T-helper 2 cell treated with Interferon-gamma antibody and Interleukin-4, amounts not matched to agents 5 μg/mL and 100 μg/mL, for 36 hours (primary cell): ENCODE measurements at places on chromosomes 2 and 18.
A peak's percentile ranks its signal among the peaks of the same experiment; 100 is the strongest.

GRCh38 chr2:120313695-120314615, 32.0 kb upstream of the INHBB start:
- no peaks in the 10 kb centered on the region for H3K27me3 ChIP-seq
- H3K4me1 ChIP-seq = peaks cover 35% of the 10 kb centered on the region
- H3K4me3 ChIP-seq = peak overlapping the region; percentile 78
- DNase-seq = no peak
- peaks cover 2% of the 10 kb centered on the region for H3K36me3 ChIP-seq
- H3K27ac ChIP-seq = peak overlapping the region; percentile 73

GRCh38 chr2:22290909-22291473, 1094.0 kb upstream of the KLHL29 start:
- H3K27ac ChIP-seq = no peak overlapping the region
- DNase-seq = no peak
- H3K4me3 ChIP-seq = no peak overlapping the region

- H3K27me3 ChIP-seq = no peaks in the 10 kb centered on the region
- peaks cover 4% of the 10 kb centered on the region for H3K36me3 ChIP-seq
- DNase-seq = no peak
- H3K27ac ChIP-seq = no peak overlapping the region
- H3K4me1 ChIP-seq = peaks cover 8% of the 10 kb centered on the region
Measured at GRCh38 chr2:202555356-202555755, 79.4 kb upstream of the FAM117B start.

GRCh38 chr2:191302459-191303139, 57.4 kb downstream of the MYO1B start:
- H3K27me3 ChIP-seq = no peaks in the 10 kb centered on the region
- no peak overlapping the region for H3K4me3 ChIP-seq
- no peak overlapping the region for H3K27ac ChIP-seq
- H3K36me3 ChIP-seq = no peaks in the 10 kb centered on the region
- DNase-seq = no peak

GRCh38 chr2:151770995-151771394, 36.7 kb upstream of the NEB start:
- no peak overlapping the region for H3K4me3 ChIP-seq
- H3K27ac ChIP-seq = no peak overlapping the region
- peaks cover 8% of the 10 kb centered on the region for H3K4me1 ChIP-seq
- H3K36me3 ChIP-seq = peaks cover 5% of the 10 kb centered on the region
- no peak for DNase-seq

GRCh38 chr18:78309924-78310323, 669.7 kb upstream of the SALL3 start:
- H3K27me3 ChIP-seq = no peaks in the 10 kb centered on the region
- H3K4me3 ChIP-seq = no peak overlapping the region
- DNase-seq = no peak
- H3K27ac ChIP-seq = no peak overlapping the region
- H3K4me1 ChIP-seq = no peaks in the 10 kb centered on the region
- H3K36me3 ChIP-seq = no peaks in the 10 kb centered on the region

- no peaks in the 10 kb centered on the region for H3K36me3 ChIP-seq
- no peaks in the 10 kb centered on the region for H3K27me3 ChIP-seq
- DNase-seq = no peak
- H3K4me1 ChIP-seq = no peaks in the 10 kb centered on the region
- H3K4me3 ChIP-seq = no peak overlapping the region
- no peak overlapping the region for H3K27ac ChIP-seq
Measured at GRCh38 chr2:232892221-232892620, 22.2 kb downstream of the SNORC start.

GRCh38 chr2:15260196-15260595, 300.9 kb downstream of the NBAS start:
- H3K36me3 ChIP-seq = peaks cover 8% of the 10 kb centered on the region
- no peak for DNase-seq
- H3K27me3 ChIP-seq = no peaks in the 10 kb centered on the region
- no peak overlapping the region for H3K4me3 ChIP-seq
- no peak overlapping the region for H3K27ac ChIP-seq
- no peaks in the 10 kb centered on the region for H3K4me1 ChIP-seq

GRCh38 chr2:189297446-189297845, 117.9 kb upstream of the COL5A2 start:
- H3K27ac ChIP-seq = no peak overlapping the region
- no peaks in the 10 kb centered on the region for H3K27me3 ChIP-seq
- peaks cover 39% of the 10 kb centered on the region for H3K4me1 ChIP-seq

- DNase-seq = no peak
- H3K4me1 ChIP-seq = no peaks in the 10 kb centered on the region
- no peaks in the 10 kb centered on the region for H3K36me3 ChIP-seq
Measured at GRCh38 chr2:164696634-164697033, 75.4 kb upstream of the GRB14 start.

GRCh38 chr18:36189486-36189885, 2.2 kb downstream of the MOCOS start:
- H3K4me1 ChIP-seq = no peaks in the 10 kb centered on the region
- H3K4me3 ChIP-seq = no peak overlapping the region
- H3K27ac ChIP-seq = no peak overlapping the region
- peaks cover 28% of the 10 kb centered on the region for H3K27me3 ChIP-seq

GRCh38 chr2:157413326-157414035, 30.4 kb downstream of the CYTIP start:
- H3K27me3 ChIP-seq = no peaks in the 10 kb centered on the region
- peak; percentile 63 for DNase-seq

GRCh38 chr2:232689152-232689910, 7.8 kb upstream of the GIGYF2 start:
- no peak overlapping the region for H3K4me3 ChIP-seq
- H3K27me3 ChIP-seq = no peaks in the 10 kb centered on the region
- no peak for DNase-seq
- no peak overlapping the region for H3K27ac ChIP-seq
- no peaks in the 10 kb centered on the region for H3K4me1 ChIP-seq

- H3K4me1 ChIP-seq = no peaks in the 10 kb centered on the region
- H3K27me3 ChIP-seq = peaks cover 9% of the 10 kb centered on the region
- H3K4me3 ChIP-seq = no peak overlapping the region
- DNase-seq = no peak
Measured at GRCh38 chr2:46893269-46893939, 22.2 kb downstream of the MCFD2 start.

GRCh38 chr2:226847090-226847489, 11.2 kb downstream of the RHBDD1 start:
- H3K4me1 ChIP-seq = peaks cover 16% of the 10 kb centered on the region
- H3K27me3 ChIP-seq = no peaks in the 10 kb centered on the region
- H3K27ac ChIP-seq = no peak overlapping the region
- no peak overlapping the region for H3K4me3 ChIP-seq
- DNase-seq = no peak

DNA sequence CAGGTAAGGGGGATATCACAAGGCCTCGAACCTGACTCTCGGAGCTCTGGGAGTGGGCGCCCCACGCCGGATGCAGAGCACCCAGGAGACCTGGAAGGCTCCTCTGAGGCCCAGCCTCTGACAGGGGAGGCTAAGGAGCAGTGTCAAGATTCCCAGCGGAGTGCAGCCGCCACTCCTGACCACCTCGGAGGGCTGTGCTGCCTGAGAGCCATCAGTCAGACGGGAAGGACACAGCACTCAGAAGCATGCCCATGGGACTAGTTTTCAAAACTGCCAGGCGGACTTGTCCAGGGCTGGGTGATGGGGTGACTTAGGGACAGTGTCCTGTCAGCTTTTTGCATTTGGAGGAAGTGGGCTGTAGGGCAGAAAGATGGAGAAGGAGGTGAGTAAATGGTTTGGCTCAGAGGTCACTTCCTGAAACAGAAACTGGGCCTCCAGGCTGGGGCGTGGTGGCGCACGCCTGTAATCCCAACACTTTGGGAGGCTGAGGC, 34.6 kb upstream of the B3GNT7 start:
- no peaks in the 10 kb centered on the region for H3K27me3 ChIP-seq
- H3K4me3 ChIP-seq = no peak overlapping the region
- H3K27ac ChIP-seq = no peak overlapping the region
- no peaks in the 10 kb centered on the region for H3K36me3 ChIP-seq

- no peaks in the 10 kb centered on the region for H3K27me3 ChIP-seq
- DNase-seq = no peak
- H3K4me1 ChIP-seq = no peaks in the 10 kb centered on the region
- H3K36me3 ChIP-seq = no peaks in the 10 kb centered on the region
- no peak overlapping the region for H3K4me3 ChIP-seq
Measured at GRCh38 chr18:67771271-67771670, 254.8 kb upstream of the DSEL start.

DNA sequence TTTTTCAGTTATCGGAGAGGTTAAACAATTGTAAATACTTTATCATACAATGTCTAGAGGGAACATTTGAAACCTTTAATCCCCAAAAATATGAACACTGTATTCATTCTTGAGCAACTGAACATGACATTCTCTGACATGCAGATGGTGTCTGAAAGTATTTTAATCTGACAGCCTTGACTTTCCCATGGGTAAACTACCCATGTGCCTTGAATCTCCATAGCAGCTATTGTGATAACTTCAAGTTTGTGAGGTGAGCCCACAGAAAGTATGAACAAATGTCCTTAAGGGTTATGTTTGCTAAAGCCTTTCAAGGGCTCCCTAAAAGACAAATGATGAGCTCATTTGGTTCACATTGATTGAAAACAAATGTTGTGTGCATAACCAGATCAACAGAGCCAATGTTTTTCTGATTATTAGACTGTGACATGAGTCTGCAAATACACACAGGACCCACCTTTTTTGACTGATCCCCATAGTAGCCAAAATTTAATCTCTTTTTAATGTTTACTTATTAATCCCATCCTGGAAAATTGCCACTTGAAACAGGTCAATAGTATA, 1326.0 kb downstream of the LRP1B start:
- no peaks in the 10 kb centered on the region for H3K27me3 ChIP-seq
- H3K27ac ChIP-seq = no peak overlapping the region
- no peaks in the 10 kb centered on the region for H3K4me1 ChIP-seq

DNA sequence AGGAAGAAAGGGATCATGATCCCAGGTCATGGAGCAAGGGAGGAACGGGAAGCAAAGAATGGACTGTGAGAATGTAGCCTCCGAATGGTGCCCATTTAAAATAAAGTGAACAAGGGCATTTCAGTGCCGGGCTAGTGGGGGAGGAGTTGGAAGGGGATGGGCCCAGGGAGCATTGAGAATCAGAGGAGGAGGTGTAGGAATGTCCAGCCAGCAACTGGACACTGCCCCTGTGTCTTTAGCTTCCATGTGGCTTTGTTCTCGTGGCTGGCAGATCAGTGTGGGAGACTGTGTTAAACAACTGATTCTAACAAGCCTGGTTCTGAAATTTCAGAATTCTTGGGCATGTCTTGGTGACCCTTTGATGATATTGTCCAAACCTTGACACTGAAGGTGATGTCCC, 1.4 kb upstream of the RNF103 start:
- peak overlapping the region; percentile 7 for H3K27ac ChIP-seq
- no peak overlapping the region for H3K4me3 ChIP-seq
- peaks cover 3% of the 10 kb centered on the region for H3K36me3 ChIP-seq
- DNase-seq = no peak
- peaks cover 28% of the 10 kb centered on the region for H3K27me3 ChIP-seq

DNA sequence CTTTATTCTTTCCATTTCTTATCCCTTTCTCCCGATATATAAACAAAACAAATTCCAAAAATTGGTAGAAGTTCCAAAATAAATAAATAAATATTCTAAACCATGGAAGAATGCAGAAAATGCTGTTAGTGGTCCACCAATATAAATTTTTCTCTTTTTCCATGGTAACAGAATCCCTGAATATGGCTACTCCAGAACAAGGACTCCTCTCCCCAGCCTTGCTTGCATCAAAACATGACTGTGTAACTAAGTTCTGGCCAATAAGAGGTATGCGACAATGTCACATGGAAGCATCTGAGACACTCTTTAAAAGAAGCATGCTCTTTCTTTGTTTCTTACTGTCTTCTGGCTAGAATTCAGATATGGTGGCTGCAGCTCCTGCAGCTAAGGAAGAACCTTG, 325.1 kb upstream of the TANK start:
- H3K27me3 ChIP-seq = no peaks in the 10 kb centered on the region
- H3K27ac ChIP-seq = no peak overlapping the region
- DNase-seq = no peak
- H3K4me1 ChIP-seq = no peaks in the 10 kb centered on the region

DNA sequence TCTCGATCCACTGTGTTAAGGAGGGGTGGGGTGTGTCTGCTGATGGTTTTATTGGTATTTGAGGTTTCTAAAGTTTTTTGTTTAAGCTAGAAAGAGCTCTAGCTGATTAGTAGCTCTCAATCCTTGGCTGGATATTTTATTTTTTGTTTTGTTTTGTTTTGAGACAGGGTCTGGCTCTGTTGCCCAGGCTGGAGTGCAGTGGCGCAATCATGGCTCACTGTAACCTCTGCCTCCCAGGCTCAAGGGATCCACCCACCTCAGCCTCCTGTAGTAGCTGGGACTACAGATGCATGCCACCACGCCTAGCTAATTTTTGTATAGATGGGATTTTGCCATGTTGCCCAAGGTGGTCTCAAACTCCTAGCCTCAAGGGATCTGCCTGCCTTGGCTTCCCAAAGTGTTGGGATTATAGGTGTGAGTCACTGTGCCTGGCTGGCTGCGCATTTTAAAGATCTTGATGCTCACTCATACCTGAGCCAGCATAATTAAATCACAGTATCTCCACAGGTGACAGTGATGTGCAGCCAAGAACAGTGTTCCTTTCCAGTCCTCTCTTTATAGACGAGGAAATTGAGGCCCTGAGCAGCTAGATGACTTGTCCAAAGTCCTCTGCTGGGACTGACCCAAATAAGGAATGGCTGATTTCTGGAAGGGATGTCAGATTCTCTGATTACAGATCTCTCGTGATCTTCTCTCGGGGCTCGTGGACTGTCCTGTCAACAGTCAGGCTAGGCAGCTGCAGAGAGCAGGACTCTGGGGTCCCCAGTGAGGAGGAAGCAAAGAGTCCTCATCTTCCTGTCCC, 44.5 kb downstream of the SPTBN1 start:
- no peak overlapping the region for H3K27ac ChIP-seq
- H3K4me3 ChIP-seq = no peak overlapping the region
- no peak for DNase-seq
- H3K4me1 ChIP-seq = no peaks in the 10 kb centered on the region
- H3K27me3 ChIP-seq = peaks cover 21% of the 10 kb centered on the region

- no peak for DNase-seq
- no peak overlapping the region for H3K4me3 ChIP-seq
- no peak overlapping the region for H3K27ac ChIP-seq
- H3K36me3 ChIP-seq = peaks cover 34% of the 10 kb centered on the region
- peaks cover 38% of the 10 kb centered on the region for H3K4me1 ChIP-seq
- H3K27me3 ChIP-seq = no peaks in the 10 kb centered on the region
Measured at GRCh38 chr18:48919547-48919946, 31.2 kb downstream of the SMAD7 start.

DNA sequence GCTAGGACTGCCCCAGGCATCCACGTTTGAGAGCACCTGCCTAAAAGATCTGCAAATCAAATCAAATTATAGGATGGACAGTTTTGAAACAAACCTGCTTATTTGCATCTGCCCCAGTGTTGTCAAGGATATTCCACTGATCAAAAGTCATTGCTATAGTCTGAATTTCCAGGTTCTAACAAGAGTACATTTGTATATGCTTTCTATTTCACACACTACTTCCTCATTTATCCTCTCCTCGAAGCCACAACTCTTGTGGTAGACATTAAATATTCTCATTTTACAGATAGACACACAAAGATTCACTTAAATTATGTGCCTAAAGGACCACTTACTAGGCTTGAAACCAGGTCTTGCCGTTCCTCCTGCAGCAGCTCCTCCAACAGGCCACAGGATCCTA, 11.9 kb upstream of the TET3 start:
- no peak for DNase-seq
- peaks cover 49% of the 10 kb centered on the region for H3K4me1 ChIP-seq
- no peak overlapping the region for H3K4me3 ChIP-seq
- H3K36me3 ChIP-seq = no peaks in the 10 kb centered on the region

- no peaks in the 10 kb centered on the region for H3K27me3 ChIP-seq
- no peaks in the 10 kb centered on the region for H3K36me3 ChIP-seq
- no peak overlapping the region for H3K4me3 ChIP-seq
- H3K27ac ChIP-seq = no peak overlapping the region
- H3K4me1 ChIP-seq = no peaks in the 10 kb centered on the region
Measured at GRCh38 chr18:56381196-56381595, 257.2 kb downstream of the TXNL1 start.
